ENCODE measurements at places on chromosomes 5 and 9.

GRCh38 chr5:55426455-55426854 is 108.3 kb downstream of the PLPP1 start:
- no peak for DNase-seq

DNA sequence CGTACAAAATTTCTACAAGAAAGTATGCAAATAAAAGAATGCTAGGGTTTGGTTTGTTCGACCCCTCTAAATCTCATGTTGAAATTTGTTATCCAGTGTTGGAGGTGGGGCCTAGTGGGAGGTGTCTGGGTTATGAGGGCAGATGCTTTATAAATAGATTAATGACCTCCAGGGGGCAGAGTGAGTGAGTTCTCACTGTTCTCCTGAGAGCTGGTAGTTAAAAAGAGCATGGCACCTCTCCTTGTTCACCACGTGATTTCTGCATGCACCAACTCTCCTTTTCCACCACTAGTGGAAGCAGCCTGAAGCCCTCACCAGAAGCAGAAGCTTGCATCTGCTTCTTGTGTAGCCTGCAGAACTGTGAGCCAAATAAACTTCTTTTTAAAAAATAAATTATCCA is 50.4 kb upstream of the FAM170A start:
- DNase-seq: peak; percentile 25

GRCh38 chr9:77707383-77708063 is 59.4 kb upstream of the GNA14 start:
- peak; percentile 96 for DNase-seq

- peak; percentile 4 for DNase-seq
Measured at GRCh38 chr9:3777137-3777536, 251.3 kb upstream of the RFX3 start.

- DNase-seq: no peak
Measured at GRCh38 chr5:146561711-146562110, 45.7 kb upstream of the GPR151 start.

DNA sequence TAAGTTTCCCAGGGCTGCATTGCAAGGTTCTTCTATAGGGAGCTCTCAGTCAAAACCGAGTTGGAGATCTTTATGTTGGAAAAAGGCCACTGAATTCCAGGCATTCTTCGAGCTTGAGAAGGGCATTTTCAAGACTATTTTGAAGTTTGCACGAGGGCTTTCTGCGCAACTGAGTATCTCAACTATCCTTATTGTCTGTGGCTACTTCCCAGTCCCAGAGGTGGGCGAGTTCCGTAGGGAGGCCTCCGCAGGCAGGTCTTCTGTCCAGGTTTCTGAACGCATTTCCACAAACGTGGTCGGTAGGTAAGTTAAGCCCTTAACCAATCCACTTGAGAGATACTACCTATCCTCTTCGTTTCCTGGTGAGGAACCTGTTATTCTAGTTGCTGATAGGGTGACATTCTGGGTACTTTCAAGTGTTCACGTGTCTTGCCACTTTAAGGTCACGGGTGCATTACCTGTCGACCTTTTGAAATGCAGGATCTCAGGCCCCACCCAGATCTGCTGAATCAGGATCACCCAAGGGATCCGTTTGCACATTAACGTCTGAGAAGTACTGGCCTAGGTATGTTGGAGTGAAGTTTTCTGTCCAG is 51.4 kb upstream of the TJP2 start:
- DNase-seq: peak; percentile 55

DNA sequence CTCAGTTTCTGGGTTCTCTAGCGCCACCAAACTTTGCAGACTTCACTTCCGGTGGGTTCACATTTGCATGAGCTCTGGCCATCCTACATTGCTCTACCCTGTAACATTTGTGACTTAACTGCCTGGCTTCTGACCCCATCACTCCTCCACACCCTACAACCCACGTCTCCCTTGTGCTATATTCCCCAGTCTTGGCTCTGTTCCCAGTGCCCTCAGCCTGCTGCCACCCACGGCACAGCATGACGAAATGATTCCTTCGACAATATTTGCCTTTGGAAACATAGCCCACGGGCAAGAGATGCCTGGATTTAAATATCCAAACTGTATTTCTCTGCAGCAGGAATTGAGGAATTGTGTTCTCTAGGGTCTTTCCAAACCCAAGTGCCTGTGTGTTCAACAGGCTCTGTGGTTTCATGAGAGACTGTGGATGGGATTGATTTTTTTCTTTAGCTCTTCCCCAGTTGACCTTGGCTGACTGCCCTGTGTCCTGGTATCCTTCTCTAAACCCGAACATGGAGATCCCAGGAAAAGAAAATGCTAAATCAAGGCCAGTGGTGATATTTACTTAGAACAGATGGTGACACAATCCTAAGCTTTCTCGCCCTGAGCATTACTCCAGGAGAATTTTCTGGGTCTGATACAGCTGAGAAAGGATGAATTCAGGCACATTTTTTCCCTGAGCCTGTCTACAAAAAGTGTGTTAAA is 44.4 kb upstream of the GRIA1 start:
- no peak for DNase-seq

GRCh38 chr9:114777821-114778609 is 27.8 kb downstream of the TNFSF15 start:
- DNase-seq: no peak

DNA sequence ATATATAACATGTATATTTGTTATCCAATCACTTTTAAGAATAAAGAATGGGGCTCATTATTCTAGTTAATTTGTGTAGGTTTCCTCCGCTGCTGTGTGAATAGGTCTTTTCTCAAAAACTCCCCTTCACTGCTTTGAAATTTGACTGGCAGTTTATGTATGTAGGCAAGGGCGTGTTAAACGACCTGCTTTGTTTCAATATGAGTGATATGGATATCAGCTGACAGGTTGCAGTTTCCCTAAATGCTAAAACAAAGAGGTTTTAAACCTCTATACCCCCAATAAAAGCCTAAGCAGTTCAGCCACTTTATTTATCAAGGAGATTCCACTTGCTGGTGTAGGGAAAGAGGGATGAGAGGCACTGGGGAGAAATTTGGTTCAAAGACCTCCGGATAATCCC is 159.6 kb downstream of the TMEM167A start:
- DNase-seq: no peak

DNA sequence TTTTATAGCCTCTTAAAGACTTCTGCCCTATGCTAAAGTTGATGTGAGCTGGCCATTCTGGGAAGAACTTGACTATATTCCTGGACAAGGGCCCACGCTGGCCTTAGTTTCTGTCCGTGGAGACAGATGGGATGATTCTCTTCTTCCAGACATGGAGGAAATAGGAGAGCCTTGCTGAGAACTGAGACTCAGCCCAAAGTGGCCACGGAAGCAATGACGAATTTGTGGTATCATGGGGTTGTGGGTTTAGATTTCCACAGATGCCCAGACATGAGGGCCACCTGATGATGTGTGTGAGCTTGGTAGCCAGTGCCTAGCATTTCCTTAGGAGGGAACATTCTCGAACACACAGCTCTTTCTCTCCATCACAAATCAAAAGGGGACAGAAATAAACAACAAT is 309.1 kb downstream of the NSG2 start:
- no peak for DNase-seq

DNA sequence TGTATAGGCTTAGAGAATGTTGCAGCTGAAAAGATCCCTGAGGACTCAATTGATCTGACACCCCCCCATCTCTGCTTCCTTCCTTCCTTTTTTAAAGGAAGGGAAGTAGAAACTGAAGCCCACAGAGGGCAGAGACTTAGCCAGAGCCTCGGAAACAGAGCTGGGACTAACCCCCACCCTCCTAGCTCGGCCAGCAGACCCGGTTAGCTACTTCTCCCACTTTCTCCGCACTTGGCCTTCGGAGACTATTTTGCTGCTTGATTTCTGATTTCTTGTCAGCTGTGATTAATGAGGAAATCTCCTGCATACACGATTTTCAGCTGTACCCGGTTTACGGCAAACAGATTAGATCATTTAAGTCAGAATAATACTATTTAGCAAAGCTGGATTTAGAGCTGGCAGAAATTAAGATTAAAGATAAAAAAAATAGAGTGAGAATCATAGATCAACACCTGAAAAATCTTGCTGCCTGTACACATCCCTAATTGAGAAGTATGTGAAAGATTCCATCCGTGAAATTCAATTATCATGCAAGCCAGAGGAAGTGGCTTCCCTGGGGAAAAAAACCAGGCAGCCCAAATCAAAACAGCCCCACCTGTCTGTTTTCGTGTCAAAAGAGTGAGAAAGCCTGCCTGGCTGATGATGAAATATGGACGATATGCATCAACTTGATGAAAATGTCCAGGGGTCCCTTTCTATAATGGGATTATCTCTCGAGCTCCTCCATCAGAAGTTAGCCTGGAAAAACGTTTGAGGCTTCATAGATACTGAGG is 159.5 kb upstream of the SHB start:
- DNase-seq: no peak

DNA sequence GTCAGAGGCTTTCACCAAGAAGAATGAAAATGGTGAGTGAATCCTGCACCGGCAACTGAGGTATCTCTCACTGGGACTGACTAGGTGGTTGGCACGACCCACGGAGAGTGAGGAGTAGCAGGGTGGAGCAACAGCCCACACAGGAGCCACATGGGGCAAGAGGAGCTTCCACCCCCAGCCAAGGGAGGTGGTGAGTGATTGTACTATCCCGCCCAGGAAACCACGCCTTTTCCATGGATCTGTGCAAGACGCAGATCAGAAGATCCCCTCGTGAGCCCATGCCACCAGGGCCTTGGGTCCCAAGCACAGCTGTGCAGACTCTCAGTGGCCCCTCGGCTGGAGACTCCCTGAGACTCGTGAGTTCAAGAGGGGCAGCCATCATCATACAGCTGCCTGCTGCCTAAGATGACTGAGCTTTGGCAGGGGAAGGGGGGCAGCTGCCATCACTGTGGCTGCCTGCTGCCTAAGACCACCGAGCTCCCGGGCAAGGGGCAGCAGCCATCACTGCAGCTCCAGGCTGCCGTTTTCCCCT is 229.5 kb downstream of the AP3B1 start:
- DNase-seq: no peak

GRCh38 chr9:70080481-70081119 is 37.0 kb downstream of the MAMDC2 start:
- DNase-seq: peak; percentile 32

- no peak for DNase-seq
Measured at GRCh38 chr9:87518702-87519335, 21.2 kb downstream of the DAPK1 start.

DNA sequence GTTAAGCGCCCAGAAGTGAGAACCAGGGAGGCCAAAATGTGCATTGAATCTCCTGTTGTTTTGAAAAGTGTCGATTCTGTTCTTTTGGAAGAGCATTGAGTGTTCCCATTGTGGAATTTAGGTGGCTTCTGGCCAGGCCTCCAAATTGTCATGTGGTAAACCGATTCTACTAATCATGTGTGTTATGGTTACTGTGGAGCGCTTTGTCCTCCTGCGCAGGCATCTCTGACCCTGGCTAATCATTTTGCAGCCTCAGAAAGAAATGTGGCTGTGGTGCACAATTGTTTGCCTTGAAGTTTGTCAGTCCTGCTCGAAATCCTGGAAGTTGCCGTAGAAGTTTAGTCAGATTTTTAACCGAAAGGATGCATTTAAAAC is 121.3 kb downstream of the RASGRF2 start:
- no peak for DNase-seq

GRCh38 chr5:96790961-96791504 is 16.7 kb downstream of the ERAP1 start:
- DNase-seq: no peak

DNA sequence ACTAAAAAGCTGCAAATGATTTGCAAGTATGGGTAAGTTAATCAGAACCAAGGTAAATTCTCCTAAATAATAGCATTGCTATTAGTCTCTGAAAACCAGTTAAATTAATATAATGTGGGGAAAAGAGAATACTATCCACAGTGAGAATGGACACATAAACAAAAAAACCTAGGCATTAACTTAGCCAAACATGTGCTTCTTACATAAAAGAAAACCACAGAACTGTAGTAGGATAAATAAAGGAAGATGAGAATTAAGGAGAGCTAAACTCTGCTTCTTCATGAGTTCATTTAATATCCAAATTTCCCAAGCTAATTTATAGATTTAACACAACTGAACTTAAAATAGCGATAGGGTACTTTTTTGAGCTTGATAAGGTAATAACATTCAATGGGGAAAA is 31.8 kb downstream of the ABCA1 start:
- no peak for DNase-seq

DNA sequence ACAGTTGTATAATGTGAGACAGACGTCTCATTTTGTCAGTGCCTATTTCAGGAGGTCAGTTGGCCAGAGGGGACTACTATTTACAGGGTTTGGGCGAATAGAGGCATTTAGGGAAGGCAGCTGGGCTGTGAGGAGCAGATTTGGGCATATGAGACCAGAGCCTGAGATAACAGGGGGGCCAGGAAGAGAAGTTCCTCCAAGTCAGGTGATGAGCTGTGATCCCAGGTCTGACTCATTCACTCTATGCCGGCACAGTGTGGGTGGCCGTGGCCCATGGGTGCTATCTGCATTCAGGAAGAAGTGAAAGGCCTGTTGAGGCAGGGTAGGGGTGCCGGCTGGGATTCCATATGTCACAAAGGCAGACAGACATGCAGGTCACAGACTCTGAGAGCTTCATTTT is 142.8 kb downstream of the PDZD2 start:
- DNase-seq: no peak

DNA sequence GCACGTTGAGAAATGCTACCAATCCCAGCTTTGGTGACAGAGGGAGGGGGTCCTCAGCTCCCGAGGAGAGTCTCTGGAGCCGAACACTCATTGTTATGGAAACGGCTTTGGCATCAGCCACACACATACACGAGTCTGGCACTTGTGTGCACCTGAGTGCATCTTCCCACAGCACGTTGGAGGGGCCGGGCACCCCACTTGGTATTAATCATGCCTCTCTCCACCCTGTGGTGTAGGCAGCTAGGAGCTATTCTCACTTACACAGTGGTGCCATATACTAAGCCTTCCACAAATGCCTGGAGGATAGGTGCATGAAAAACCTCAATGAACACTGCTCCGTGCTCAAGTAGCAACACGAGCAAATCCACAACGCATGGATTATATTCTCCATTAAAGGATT is 133.9 kb upstream of the PANK3 start:
- DNase-seq: no peak

DNA sequence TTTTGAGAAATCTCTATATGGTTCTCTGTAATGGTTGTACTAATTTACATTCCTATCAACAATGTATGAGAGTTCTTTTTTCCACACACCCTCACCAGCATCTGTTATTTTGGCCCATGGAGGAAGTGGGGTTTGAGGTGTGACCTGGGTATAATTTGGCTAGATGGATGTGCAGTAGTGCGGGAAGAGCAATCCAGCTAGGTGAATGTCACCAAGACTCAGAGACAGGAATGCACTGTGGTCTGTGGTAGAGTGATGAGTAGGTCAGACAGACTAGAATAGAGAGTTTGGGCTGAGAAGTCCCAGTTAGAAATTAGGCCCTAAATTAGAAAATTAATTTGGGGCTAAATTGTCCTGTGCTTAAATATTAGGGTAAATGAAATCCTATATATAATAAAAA is 32.8 kb upstream of the PIP5K1B start:
- DNase-seq: no peak

GRCh38 chr9:112777914-112778313 is 27.4 kb downstream of the SNX30 start:
- DNase-seq: peak; percentile 51

GRCh38 chr9:33187519-33188218 is 20.5 kb upstream of the B4GALT1 start:
- DNase-seq: no peak

Data from H54 (cell line).